ENCODE measurements at places on chromosomes 5 and 9.

DNA sequence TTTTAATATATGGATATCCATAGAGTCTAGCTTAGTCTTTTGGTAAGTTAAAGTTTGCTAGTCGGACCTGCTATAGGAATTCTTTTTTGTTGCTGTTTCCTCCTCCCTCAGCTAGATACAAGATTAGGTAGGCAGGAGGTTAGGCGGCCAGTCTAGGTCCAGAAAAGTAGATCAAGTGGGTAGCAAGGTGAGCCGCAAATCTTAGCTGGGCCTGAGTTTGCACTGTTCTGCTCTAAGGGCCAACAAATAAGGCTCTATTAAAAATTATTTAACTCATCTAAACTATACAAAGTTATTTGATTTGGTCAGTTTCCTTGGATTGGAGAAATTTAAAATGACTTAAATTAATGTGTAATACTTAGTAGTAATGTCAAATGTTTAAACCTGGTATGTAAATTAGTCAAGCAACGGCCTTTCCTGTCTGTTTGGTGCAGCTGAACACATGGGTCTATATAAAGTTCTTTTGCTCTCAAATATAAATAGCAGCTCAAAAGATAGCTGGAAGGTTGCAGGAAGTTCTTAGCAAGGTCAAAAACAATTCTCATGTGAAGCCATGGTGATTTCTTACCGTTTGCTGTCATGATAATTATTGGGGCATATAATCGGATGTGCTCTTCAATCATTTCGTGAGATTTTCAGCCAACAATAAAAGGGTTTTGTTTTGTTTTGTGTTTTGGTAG, 72.0 kb downstream of the PRKACG start:
- no peak for DNase-seq

GRCh38 chr9:11595756-11596155, 983.0 kb upstream of the PTPRD start:
- DNase-seq: no peak

DNA sequence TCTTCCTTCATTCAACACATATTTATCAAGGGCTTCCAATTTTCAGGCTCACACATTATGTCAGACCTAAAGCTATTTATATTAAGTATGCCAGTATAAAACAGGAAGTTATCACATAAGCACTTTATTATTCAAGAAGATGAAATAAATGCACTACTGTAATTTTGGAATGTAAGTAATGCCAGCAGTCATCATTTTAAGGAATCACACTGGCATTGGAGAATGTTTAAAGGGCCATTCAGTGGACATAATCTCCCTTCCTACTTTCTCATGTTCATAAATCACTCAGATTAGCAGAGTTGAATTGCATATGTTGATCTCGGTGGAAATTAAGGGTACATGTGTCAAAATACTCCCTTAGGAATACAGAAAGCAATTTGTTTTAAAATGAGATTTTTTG, 164.4 kb downstream of the GIN1 start:
- no peak for DNase-seq

GRCh38 chr5:177958696-177959095, 37.3 kb downstream of the PROP1 start:
- DNase-seq: no peak

DNA sequence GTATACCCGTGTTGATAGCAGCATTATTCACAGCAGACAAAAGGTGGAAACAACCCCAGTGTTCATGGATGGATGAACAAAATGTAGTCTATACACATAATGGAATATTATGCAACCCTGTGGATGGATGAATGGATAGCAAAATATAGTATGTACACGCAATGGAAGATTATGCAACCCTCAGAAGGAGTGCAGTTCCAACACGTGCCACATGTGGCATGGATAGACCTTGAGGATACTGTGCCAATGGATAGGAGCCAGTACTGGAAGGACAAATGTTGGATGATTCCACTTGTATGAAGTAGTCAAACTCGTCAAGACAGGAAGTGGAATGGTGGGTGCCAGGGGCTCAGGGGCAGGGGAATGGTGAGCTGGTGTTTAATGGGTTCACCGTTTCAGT, 44.9 kb downstream of the PLEKHG4B start:
- DNase-seq: no peak

- no peak for DNase-seq
Measured at GRCh38 chr5:167511276-167511675, 780.2 kb upstream of the WWC1 start.
